T-cell (primary cell): ENCODE measurements at places on chromosomes 1 and 21. TPM values are rescaled to one million over a fixed set of nuclear protein-coding genes. Genes with fewer than 3 reads are reported as not detected.

DNA sequence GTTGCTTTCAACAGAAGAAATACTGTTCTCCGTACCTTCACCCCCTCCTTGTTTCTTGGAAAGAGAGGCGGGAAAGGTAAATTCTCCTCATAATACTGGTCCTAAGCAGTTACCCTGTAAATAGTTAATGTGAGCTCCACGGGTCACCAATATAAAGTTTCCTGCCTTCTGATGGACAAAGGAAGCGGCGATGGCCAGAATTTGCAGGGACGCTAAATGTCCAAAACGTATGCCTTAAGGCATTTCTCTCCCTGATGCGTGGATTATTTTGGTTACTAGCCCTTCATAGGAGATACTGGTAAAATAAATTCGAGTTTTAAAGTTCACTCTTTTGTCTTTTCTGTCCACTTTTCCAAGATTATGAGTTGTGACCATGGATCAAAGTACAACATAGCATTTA lies 898 bp upstream of the PTGS2 start:
- DNase-seq = no peak

- DNase-seq = no peak
Observed at GRCh38 chr1:171904778-171905450, 63.6 kb downstream of the DNM3 start.

- no peak for DNase-seq
Observed at GRCh38 chr21:28943631-28944030, 49.0 kb downstream of the LTN1 start.

- no peak for DNase-seq
Observed at GRCh38 chr21:44006017-44006619, 6.0 kb upstream of the TRAPPC10 start.

DNA sequence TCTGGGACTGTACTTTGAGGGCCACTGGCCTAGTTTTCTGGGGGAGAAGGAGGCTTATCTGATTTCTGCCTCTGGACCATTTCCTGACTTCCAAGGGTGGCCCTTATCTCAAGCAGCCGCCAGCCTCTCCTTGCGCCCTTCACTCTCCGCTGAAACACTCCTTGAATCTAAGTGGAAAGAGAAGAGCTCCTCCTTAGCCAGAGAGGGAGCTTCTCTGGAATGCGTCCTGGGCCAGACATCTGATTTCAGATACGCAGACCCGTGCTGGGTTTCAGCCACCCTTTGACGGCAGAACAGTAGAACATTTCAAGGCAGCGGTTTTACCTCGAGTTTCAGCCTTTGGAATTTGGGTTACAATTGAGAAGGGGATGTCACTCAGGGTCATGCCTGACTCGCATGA lies 308.0 kb downstream of the CAMTA1 start:
- DNase-seq = no peak

DNA sequence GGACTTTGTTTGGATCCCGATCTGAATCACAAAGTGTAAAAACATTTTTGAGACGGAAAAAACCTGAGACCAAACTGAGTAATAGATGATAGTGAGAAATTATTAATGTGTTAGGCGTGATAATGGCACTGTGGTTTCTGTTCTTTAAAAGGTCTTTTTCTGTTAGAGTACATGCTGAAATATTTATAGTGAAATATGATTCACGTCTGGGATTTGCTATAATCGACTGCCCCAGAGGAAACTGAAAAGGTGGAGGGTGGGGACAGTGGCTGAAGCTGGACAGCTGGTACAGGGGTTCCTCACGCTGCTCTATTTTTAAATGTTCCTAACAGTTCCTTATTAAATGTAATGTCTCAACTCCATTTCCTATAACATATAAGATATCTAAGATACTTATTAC lies 11.2 kb downstream of the URB1 start:
- no peak for DNase-seq

GRCh38 chr21:37575580-37575979 lies 209.0 kb downstream of the DYRK1A start:
- DNase-seq = no peak

DNA sequence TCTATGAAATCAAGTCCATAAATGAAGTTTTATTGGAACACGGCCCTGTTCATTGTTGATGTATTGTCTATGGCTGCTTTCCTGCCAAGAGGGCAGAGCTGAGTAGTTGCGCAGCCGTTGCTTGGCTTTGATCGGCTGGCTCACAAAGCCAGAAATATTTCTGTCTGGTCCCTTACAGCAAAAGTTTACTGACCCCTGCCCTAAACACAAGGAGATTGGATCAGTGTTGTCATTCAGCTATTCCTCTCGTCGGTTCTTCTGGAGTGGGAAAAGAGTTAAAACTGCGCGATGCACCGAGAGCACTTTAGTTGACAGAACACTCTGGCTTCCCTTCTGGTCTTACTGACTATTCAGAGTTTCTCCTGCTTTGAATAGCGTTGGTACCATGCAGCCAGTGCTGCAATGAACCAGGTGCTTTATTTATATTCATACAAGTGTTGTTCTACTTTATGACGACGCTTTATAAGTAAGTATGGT lies 868 bp downstream of the ZBTB40 start:
- DNase-seq = no peak

DNA sequence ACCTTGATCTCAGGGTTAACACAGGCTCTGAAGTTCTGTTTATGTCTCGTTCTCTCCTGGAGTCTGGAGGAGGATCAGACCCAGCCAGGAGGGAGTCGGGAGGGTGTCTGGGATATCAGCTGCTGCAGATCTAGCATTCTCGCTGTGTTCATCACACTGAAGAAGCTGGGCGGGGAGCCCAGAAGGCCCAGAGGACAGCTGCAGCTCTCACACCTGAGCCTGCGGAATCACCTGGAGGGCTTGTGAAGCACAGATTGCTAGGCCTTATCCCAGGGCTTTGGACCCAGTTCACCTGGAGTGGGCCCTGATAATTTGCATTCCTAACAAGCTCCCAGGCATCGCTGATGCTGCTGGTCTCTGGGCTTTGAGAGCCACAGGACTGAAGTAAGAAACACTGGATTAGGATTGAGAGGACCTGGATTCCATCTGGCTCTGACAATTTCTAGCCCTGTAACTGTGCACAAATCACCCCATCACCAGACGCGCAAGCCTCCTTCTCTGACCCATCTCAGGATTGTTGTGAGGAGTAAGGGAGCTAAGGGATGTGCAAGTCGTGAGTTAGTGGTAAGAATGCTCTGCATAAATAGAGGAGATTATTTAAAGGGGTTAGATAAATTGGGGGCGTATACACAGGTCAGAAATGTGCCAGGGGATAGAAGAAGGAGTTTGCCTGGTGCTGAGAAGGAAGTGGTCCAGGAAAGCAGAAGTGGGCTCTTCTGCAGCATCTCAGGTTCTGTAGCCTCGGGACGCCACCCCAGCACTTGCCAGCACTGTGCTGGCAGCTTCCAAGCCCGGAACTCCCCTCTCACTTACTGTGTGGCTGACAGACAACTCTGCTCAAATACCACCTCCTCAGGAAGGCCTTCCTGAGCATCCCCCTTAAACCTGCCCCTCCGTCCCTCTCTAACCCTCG lies 19.1 kb downstream of the ABCA4 start:
- DNase-seq = no peak

DNA sequence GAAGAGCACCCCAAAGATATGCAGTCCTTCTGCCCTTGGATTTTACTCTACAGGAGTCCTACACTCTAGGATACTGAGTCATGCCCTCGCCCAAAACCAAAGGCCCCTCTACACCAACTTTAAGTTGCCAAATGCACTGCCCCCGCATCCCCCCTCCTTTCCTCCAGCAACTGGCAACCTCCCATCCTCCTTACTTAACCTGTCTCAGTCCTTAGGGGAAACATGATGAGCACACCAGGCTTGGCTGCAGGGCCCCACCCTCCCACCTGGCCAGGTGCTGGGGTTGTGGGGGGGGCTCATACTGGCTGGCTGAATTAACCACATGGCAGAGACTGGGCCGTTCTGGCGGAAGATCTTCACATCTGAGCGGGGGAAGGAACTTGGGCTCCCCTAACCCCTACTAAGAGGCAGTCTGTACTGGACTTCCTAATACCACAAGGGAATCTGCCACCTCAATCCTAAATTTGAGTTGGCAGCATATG lies 1.2 kb downstream of the HDGF start:
- no peak for DNase-seq

- DNase-seq = no peak
Observed at GRCh38 chr1:38128926-38129453, 82.4 kb upstream of the POU3F1 start.

DNA sequence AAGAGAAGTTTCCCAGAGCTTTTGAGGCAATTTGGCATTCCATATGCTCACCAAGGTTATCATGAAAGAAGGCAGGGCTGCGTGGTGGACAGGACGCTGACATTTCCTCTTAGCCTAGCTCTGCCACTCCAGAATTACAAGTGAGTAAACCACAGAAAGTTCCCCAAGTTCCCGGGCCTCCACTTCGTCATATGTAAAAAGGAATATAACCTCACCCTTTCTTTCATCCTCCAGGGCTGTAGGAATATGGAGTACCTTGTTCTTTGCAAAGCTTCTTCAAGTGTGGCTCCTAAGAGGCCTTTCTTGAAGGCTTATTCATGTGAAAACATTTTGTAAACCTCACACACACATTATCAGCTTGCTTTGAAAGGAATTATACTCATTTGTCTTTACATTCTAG lies 210.2 kb downstream of the GREM2 start:
- no peak for DNase-seq

- no peak for DNase-seq
Observed at GRCh38 chr21:22277341-22277740, 1279.1 kb downstream of the NCAM2 start.

- DNase-seq = no peak
Observed at GRCh38 chr1:172882791-172883386, 167.9 kb downstream of the TNFSF18 start.

DNA sequence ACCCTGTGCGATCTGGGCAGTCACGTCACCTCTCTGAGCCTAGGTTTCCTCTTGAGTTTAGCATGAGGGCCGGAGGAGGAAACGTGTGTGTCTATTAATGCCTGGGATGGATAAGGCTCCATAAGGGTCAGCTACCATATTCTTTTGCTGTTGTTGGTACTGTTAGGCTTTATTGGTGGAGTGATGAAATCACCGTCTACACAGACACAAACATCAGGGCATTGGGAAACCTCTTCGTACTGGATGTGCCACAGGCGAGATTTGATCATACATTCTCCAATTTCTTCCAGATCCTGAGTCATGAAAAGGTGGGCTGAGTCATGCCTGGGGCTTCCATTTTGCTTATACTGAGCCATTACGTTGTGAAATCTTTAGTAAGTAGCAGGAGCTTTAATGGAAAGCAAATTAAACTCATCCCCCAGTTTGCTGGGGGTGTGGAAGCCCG lies 24.9 kb upstream of the GRHL3 start:
- no peak for DNase-seq

- no peak for DNase-seq
Observed at GRCh38 chr1:222643606-222643937, 25.7 kb downstream of the MIA3 start.

DNA sequence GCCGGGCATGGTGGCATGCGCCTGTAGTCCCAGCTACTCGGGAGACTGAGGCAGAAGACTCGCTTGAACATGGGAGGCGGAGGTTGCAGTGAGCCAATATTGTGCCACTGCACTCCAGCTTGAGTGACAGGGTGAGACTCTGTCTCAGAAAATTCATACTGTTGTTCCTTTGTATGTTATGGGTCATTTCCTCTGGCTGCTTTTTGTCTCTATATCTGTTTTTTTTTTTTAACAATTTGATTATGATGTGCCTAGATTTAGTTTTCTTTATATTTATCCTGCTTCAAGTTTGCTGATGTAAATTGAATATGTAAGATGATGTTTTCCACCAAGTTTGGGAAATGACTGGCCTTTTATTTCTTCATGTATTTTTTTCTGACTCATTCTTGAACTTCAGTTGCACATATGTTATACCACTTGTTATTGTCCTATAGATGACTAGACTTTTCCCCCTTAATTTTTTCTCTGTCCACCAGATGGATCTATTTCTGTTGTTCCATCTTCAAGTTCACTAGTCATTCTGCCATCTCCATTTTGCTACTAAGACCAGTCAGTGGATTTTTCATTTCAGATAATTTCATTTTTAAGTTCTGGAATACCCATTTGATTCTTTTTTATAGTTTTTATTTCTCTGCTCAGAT lies 173.5 kb downstream of the GALNT2 start:
- DNase-seq = no peak

DNA sequence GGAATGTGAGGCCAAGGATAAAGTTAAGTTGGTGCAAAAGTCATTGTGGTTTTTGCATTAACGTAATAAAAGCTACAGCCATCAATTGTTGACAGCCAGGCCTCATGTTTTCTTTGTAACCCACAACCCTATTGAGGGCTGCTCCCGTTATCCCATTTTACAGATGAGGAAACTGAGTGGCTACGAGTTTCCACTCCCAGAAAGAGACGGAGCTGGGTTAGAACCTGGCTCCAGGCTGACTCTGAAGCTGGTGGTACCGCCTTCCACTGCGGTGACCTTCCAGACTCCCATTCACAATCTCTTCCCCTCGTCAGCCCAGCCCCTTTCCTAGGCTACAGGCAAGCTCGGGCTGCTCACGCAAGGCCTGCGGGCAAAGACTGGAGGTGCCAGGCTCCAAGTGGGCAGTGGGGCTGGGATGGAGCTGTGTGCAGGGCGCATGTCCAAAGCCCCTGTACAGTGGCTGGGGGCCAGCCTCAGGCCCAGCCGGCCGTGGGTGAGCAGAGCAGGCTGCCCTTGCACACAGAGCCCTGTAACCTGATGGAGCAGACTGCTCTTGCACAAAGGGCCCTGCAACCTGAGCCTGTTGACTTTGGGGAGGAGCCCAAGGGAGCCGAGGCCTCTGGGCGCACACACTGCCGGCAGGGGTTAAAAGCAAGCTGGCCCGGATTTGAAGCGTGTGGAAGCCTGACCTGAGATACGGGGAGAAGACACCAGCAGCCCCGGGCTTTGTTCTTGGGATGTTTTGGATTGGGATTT lies 97.4 kb upstream of the TMPRSS2 start:
- DNase-seq = no peak

DNA sequence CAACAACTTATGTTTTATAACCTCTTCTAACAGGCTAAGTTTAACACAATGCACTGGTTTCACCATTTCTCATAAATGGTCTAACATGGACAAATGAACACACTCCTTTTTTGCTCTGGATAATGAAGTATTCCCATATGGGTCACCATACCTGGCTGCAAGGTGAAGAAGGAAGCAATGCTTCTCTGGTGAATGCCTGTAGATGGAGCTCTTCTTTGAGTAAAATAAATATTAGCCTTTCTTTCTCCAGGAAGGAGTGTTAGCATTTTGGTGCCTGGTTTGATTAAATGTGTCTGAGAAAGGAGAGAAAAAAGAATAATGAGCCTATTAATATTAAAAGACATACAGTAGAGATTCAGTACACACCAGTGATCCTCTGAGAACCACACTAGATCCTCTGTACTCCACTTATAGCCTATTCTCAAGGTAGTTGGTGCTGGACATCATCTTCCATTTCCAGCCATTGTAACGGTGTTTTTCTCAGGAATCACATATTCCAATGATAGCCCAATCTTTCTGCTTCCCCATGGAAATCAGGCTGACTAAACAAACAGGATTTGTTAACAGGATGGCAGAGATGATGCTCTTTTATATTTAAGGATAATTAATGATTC lies 17.6 kb downstream of the MTFR1L start:
- DNase-seq = no peak

GRCh38 chr1:207017615-207018559 lies 14.7 kb downstream of the C1orf116 start:
- no peak for DNase-seq

FCGR3B gene
- not detected for total RNA-seq

PTPRC gene
- total RNA-seq = 674 TPM

FAM78B gene
- 0.09 TPM for total RNA-seq

RHEX gene
- total RNA-seq = not detected

NBPF20 gene
- 3.9 TPM for total RNA-seq

SYNC gene
- not detected for total RNA-seq

PTPN14 gene
- 0.36 TPM for total RNA-seq

TRIM46 gene
- 9.0 TPM for total RNA-seq
